Esophagus squamous epithelium (tissue), 5 donors: ENCODE measurements at places on chromosomes 11 and 22. TPM values are rescaled to one million over a fixed set of nuclear protein-coding genes. Genes with fewer than 3 reads are reported as not detected.

- no peak for DNase-seq
These were observed 12.7 kb downstream of the CCDC73 start for GRCh38 chr11:32781721-32782120.

- DNase-seq: no peak
These were observed 579 bp downstream of the PICALM start for GRCh38 chr11:86068138-86068871.

GRCh38 chr11:57241353-57241972 lies 4.4 kb upstream of the APLNR start:
- DNase-seq: no peak

GRCh38 chr22:35076630-35077029 lies 10.7 kb downstream of the ISX start:
- no peak for DNase-seq

DNA sequence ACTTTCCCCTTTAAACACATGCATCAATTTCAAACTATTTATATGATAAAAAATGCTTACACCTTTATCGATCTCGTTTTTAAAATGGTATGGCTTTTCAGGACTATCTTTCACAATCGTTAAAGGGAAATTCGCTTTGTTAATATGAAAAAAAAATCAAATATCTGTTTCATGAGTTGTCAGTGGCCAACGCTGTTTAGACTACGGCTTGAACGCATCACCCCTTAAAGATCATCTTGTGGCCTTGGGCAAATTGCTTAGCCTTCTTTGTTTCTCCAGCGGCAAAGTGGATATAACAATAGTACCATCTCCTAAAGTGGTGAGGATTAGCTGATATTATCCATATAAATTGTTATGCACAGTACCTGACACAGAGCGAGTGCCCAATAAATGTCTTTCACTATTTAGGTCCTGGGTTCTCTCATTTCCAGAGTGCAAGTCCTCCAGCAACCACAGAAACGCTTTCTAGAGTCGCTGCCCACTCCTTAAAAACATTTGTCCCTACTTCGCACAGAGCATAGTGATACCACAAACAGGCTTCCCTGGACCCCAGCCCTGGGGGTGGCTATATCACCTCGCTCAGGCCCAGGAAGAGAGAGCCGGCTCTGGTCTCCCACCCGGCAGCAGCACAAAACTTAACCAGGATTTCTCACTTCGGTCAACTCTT lies 904 bp downstream of the SLC35F2 start:
- no peak for DNase-seq

C11orf91 gene
- not detected for total RNA-seq

C22orf42 gene
- total RNA-seq: not detected
